ENCODE measurements at places on chromosomes 7 and 10.
A peak's percentile ranks its signal among the peaks of the same experiment; 100 is the strongest.

- no peak overlapping the region for H3K4me3 ChIP-seq
- H3K36me3 ChIP-seq = no peaks in the 10 kb centered on the region
- no peak for DNase-seq
- peaks cover 6% of the 10 kb centered on the region for H3K4me1 ChIP-seq
These were observed 17.9 kb upstream of the SMO start for GRCh38 chr7:129170441-129171021.

GRCh38 chr10:109430799-109431198 is 492.5 kb downstream of the XPNPEP1 start:
- no peaks in the 10 kb centered on the region for H3K36me3 ChIP-seq
- no peaks in the 10 kb centered on the region for H3K4me1 ChIP-seq
- no peak for DNase-seq
- H3K27ac ChIP-seq = no peak overlapping the region
- no peaks in the 10 kb centered on the region for H3K27me3 ChIP-seq
- no peak overlapping the region for H3K4me3 ChIP-seq

DNA sequence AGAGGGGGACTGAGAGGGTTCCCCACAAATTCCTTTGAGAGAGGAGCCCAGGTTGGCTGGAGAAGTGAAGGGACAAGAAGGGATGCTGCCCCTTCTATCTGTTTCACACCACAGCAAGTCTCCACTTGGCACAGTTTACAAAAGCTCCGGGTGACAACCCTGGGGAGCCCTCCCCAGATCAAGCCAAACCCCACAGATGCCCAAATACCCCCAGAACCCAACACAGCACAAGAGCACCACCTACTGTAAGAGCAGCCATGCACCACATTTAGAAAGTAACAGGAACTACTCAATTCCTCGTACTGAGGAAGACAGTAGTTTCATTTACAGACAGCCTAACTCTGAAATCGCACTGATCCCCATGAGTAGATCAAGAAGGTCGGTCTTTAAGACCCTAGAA is 67.8 kb upstream of the ATP6V0A4 start:
- H3K4me3 ChIP-seq = no peak overlapping the region
- H3K27ac ChIP-seq = no peak overlapping the region
- H3K36me3 ChIP-seq = no peaks in the 10 kb centered on the region
- H3K27me3 ChIP-seq = no peaks in the 10 kb centered on the region
- no peak for DNase-seq

GRCh38 chr7:77469927-77470326 is 53.8 kb upstream of the GSAP start:
- peaks cover 2% of the 10 kb centered on the region for H3K4me1 ChIP-seq
- H3K27ac ChIP-seq = no peak overlapping the region
- DNase-seq = no peak
- H3K27me3 ChIP-seq = no peaks in the 10 kb centered on the region
- no peak overlapping the region for H3K4me3 ChIP-seq
- H3K36me3 ChIP-seq = no peaks in the 10 kb centered on the region

GRCh38 chr7:23467806-23468525 is 2.3 kb downstream of the IGF2BP3 start:
- peak; percentile 48 for DNase-seq
- H3K27ac ChIP-seq = peak overlapping the region; percentile 74
- peak overlapping the region; percentile 95 for H3K4me3 ChIP-seq
- no peaks in the 10 kb centered on the region for H3K36me3 ChIP-seq

GRCh38 chr10:35573796-35574195 is 31.3 kb upstream of the GJD4 start:
- no peak overlapping the region for H3K4me3 ChIP-seq
- H3K27me3 ChIP-seq = no peaks in the 10 kb centered on the region
- no peak overlapping the region for H3K27ac ChIP-seq
- no peak for DNase-seq
- H3K4me1 ChIP-seq = peaks cover 31% of the 10 kb centered on the region
- peaks cover 15% of the 10 kb centered on the region for H3K36me3 ChIP-seq

DNA sequence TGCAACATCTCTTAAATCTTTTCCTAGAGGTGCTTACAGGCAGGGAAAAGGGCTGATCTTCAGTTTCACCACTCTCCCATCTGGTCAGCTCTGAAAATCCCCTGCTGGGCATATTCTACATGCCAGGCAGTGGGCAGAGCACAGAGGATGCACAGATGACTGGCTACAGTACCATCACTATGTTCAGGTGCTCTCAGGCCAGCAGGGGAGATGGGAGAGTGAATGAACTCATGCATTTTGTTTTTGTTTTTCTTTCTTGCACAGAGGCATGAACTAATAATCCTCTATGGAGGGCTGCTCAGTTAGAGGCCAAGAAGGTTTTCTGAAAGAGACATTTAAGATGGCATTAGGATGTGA is 19.3 kb downstream of the ELMO1 start:
- no peak overlapping the region for H3K27ac ChIP-seq
- DNase-seq = no peak
- H3K27me3 ChIP-seq = no peaks in the 10 kb centered on the region
- H3K36me3 ChIP-seq = no peaks in the 10 kb centered on the region
- no peak overlapping the region for H3K4me3 ChIP-seq
- peaks cover 20% of the 10 kb centered on the region for H3K4me1 ChIP-seq

GRCh38 chr10:76086761-76087639 is 655.6 kb downstream of the LRMDA start:
- no peak overlapping the region for H3K27ac ChIP-seq
- no peaks in the 10 kb centered on the region for H3K36me3 ChIP-seq
- H3K27me3 ChIP-seq = no peaks in the 10 kb centered on the region
- no peak for DNase-seq

DNA sequence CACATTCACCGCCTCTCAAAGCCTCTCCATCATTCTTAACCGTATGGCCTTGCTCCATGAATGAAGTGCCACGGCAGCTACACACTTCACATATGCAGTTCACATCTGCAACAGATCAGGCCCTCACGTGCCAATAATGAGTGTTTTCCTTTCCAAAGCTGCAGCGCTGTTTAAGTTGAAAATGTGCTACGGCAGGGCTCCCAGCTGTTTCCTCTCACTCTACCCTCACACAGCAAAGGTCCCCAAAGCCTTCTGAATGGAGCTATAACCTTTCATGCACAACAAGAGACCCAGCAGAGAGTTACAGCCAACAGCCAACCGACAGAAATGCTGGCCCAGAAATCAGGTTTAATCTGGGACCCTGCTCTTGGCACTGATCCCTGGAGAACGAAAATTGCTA is 236.1 kb downstream of the ELMO1 start:
- DNase-seq = peak; percentile 95
- no peaks in the 10 kb centered on the region for H3K27me3 ChIP-seq
- no peak overlapping the region for H3K4me3 ChIP-seq
- H3K4me1 ChIP-seq = no peaks in the 10 kb centered on the region
- H3K27ac ChIP-seq = no peak overlapping the region
- H3K36me3 ChIP-seq = peaks cover 2% of the 10 kb centered on the region

All from endothelial cell of umbilical vein (primary cell).